ENCODE measurements at places on chromosomes 16 and 17. TPM values are rescaled to one million over a fixed set of nuclear protein-coding genes. Genes with fewer than 3 reads are reported as not detected.

GRCh38 chr16:84358601-84359295 is 9.6 kb upstream of the ATP2C2 start:
- no peak for DNase-seq

The NXN gene
- 37.8 TPM for polyA plus RNA-seq

The SCGB1C2 gene
- 0.41 TPM for polyA plus RNA-seq

DNA sequence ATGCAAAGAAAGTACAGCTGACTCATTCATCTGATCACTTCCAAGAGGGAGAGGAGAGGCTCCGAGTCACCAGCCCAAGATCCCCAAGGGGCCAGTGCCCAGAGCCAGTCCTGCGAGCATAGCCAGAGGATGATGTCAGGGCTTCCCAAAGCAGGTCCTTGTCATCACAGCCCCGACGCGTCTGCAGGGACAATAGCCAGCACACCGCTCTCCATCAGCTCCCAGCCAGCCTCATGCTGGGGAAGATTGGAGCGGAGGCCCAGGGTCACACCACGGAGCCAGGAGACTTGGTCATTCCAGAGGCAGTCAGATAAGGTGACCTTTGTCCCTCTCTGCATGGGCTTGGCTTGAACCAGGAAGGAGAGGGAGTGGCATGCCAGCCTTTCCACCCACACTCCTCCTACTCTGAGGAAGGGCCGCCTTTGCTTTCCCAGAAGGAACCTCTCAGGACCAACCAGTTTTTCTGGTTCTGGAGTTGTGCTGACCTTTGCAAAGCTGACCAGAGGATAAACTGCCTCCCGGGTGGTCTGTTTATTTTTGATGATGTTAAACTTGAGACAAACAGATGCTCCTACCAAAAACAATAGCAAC is 58.3 kb upstream of the ARHGAP44 start:
- peak; percentile 64 for DNase-seq

GRCh38 chr17:6420173-6420641 is 14.7 kb downstream of the AIPL1 start:
- DNase-seq: no peak

DNA sequence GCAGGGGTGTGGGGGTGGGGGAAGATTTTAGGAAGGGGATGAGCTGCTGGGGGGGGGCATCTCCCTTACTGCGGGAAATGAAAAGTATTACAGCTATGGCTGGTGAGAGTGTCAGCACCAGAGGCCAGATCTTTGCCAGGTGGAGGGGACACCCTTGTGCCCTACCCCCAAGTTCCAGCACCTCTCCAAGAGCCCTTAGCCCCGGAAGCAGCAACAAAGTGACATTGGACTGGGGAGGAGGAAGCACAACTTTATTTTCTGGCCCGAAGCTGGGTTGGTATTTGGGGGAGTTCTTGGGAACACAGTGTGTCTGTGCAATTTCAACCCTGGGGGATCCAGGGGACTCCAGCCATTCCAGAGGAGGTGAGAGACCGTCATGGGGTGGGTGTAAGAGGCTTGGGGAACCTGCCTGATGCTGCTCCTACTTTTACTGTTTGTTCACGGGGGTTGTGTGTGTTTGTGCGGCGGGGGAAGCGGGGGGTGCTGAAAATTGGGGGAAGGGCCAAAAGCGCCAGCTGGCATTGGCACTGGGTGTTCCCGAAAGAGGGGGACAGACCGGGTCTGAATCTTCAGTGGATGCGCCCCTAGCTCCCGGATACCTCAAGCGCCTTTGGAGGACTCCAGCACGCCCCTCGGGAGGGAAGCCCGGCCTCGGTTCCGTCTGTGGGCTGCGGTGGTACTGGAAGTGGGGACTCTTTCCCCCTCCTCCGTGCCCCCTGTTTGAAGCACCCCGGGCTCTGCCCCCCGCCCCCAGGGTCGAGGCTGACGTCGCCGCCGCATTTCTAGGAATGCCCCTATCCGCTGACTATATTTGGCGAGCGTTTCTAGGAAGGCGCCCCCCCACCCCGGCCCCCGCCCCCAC is 230.3 kb downstream of the MRTFB start:
- DNase-seq: no peak

DNA sequence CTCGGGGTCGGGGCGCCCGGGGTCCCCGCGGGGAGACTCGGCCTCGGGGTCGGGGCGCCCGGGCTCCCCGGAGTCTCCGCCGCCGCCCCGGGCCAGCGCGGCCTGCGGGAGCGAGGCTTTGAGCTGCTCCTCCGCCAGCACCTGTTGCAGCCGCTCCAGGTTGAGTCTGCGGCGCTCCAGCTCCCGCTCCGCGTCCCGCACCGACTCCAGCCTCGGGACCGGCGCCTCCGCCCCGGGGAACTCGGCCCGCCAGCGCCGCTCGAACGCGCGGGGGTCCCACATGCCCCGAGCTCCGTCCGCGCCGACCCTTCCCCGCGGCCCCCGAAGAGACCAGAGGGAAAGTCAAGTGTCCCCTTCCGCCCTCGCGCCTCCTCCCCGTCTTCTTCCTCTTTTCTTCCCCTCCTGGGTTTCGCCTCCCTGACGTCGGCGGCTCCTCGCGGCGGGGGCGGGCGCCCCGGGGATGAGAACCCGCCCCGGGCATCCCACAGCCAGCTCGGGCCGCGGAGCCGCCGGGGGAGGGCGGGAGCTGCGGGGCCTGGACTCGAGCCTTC is 40.8 kb upstream of the BHLHA9 start:
- no peak for DNase-seq

GRCh38 chr17:13698832-13699231 is 97.1 kb upstream of the HS3ST3A1 start:
- no peak for DNase-seq

The CHD9NB gene
- polyA plus RNA-seq: 10.6 TPM

DNA sequence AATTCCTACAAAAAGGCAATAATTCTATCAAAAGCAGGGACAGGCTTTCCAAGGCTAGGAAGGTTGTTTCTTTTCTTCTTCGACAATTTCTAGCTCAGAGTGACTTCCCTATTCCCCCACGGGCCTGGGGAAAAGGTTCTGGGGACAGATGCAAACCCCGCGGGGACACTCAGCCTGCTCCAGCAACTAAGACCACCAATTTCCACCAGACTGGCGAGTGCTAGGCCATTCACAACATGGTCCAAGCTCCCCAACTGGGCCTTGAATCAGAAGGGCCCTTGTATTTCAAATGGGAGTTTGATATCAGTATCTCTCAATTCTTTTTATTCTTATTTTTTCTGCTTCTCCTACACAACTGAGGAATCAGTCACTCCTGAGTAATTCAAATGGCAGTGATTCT is 86.7 kb downstream of the USP31 start:
- no peak for DNase-seq

DNA sequence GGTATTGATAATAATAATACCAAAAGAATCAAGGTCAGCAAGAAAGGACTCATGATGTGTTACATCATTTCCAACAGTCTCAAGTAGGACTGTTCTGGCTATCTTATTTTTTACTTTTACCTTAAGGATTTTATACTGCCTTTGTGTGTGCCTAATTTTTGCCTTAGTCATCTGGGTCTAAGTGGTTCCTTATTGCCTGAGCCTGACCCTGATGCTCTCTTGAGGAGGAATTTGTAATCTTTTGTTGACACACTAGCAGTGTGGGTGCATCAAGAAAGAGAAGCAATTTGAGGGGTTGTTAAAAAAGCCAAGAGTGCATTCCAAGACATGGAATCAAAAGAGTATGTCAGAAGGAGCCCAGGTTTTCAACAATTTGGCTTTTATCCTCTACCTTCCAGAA is 59.3 kb downstream of the TMEM100 start:
- DNase-seq: no peak

GRCh38 chr17:72119873-72120641 is 763 bp upstream of the SOX9 start:
- DNase-seq: peak; percentile 60

DNA sequence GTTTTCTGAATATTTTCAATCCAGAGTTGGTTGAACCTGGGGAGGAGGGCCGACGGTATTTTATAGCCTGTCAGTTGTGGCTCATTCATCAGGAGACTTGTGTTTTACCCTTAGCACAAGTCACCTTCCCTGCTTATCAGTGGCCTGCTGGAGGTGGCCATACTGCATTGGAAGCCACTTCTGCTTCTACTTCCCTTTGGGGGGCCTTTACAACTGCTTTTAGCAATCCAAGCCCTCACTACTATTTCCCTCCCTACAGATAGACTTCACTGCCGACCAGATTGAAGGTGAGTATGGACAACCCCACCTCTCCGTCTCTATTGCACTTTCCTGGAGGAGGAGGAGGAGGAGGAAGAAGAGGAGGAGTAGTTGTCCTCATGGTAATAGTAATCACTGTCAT is 4.4 kb downstream of the MYL4 start:
- no peak for DNase-seq

The EVPLL gene
- 1.2 TPM for polyA plus RNA-seq

DNA sequence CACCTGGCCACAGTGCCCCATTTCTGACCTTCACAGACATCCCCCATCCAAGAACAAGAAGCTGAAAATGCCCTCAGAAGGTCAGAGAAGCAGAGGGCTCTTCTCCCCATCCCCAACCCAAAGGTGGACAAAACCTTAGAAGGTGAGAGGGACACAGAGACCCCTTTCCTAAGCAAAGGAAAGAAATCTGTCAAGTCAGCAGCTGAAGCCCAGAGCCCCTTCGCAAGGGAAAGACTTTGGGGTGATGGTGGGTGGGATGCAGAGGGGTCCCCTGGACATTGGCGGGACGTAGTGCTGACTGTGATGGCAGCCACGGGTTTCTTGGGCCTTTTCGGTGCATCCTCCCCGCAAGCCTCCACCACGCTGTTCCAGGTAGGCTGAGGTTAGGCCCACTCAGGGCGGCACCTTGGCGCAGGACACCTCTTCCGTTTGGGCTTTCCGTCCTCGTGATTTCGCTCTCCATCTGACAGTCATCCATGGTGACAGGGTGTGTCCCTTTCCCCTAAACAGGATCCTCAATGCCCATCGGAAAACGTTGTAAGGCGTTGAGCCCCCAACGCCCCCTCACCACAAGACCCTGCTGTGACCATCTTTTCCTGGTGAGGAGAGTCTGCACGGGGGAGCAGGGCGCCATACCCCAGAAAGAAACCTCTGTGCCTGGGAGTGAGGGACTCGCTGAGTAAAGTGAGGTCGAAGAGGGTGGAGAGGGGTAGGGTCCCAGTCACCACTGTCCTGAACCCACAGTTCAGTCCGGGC is 10.7 kb upstream of the GSDMA start:
- DNase-seq: no peak

DNA sequence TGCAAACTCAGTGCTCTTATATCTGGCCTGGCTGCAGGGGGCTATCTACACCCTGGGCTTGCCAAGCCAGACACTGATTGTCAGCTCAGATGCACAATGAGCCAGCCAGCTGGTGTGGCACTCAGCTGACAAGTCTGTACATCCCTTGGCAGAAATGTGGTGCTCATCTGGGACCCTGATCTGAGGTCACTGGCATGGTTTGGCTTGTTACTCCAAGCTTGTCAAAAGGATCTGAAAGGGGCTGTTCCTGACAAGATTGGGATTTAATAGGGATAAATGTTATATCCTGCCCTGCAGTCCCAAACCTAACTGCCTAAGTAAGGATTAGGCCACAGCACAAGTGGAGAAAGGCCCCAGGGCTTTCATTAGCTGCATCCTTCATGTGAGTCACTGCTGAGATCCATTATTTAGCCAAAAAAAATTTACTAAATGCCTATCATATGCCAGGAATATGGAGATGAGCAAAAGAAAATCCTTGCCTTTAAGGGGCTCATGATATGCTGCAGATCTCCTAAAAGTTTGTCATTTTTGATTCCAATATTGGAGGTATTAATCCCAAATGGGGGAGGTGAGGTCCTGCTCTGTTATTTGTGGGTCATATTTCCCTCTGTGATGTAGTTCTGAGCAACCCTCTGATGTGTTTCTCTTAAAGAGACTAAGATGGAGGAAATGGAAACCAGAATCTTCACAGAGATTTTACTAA is 6.3 kb downstream of the SLC6A2 start:
- no peak for DNase-seq

The OR1A1 gene
- polyA plus RNA-seq: not detected

- peak; percentile 9 for DNase-seq
Measured at GRCh38 chr16:47316442-47317015, 144.3 kb downstream of the ITFG1 start.

The KRT31 gene
- polyA plus RNA-seq: not detected

DNA sequence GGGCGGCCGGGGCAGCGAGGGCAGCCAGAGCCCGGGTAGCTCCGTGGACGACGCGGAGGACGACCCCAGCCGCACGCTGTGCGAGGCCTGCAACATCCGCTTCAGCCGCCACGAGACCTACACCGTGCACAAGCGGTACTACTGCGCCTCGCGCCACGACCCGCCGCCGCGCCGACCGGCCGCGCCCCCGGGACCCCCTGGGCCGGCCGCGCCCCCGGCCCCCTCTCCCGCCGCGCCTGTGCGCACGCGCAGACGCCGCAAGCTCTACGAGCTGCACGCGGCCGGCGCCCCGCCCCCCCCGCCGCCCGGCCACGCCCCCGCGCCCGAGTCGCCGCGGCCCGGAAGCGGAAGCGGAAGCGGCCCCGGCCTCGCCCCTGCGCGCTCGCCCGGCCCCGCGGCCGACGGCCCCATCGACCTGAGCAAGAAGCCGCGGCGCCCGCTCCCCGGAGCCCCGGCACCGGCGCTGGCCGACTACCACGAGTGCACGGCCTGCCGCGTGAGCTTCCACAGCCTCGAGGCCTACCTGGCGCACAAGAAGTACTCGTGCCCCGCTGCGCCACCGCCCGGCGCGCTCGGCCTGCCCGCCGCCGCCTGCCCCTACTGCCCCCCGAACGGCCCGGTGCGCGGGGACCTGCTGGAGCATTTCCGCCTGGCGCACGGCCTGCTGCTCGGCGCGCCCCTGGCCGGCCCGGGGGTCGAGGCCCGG is 36.1 kb upstream of the ZC3H18 start:
- peak; percentile 66 for DNase-seq

The TPSD1 gene
- not detected for polyA plus RNA-seq

- no peak for DNase-seq
Measured at GRCh38 chr17:72336026-72336803, 215.4 kb downstream of the SOX9 start.

- DNase-seq: peak; percentile 30
Measured at GRCh38 chr17:9389111-9389527, 186.5 kb downstream of the STX8 start.

GRCh38 chr16:2702871-2703745 is 16.9 kb downstream of the PRSS27 start:
- no peak for DNase-seq

- DNase-seq: no peak
Measured at GRCh38 chr17:81417049-81417878, 22.0 kb downstream of the BAHCC1 start.

The AIPL1 gene
- not detected for polyA plus RNA-seq

DNA sequence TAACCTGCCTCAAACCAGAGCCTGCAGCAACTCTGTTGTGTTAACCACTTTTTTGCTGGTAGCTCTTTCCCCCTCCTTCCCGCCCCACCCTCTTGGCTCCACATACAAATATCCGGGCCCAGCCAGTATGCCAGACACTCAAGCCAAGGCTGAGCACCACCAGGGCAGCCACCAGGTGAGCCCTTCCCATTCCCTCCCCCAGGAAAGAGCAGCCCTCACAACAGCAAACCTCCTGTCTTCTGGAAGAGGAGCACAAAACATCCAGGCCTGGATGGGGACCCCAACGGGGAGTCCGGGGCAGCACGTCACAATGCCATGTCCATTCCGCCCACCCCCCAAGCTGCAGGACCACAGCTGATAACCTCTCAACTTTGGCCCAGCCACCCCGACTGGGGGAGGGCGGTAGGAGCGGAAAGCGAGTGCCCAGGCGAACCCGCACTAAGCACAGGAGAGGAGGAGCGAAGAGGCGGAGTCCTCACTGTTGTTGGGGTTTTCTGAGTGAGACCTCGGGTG is 757 bp downstream of the ORMDL3 start:
- DNase-seq: no peak
